ENCODE measurements at places on chromosomes 2 and 18.
A peak's percentile ranks its signal among the peaks of the same experiment; 100 is the strongest.

DNA sequence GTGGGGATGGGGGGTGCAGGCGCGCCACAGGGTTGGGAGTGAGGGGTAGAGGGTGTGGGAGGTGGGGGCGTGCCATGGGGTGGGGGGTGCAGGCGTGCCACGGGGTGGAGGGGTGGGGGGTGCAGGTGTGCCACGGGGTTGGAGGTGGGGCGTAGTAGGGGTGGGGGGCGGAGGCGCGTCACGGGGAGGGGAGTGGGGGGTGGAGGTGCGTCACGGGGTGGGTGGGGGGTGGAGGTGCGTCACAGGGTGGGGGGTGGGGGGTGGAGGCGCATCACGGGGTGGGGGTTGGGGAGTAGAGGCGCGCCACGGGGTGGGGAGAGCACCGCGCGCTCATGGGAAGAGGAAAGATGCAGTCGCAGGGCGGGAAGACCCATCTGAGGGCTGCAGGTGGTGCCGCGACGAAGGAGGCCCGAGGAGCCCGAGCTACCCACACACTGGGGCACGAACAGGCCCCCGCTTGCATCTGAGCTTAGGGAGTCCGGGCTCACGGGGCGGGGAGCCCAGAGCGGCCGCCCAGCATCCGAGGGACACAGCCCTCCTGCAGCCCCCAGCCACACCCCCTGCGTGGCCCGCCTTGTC is 37.5 kb downstream of the SNED1 start:
- DNase-seq: no peak

GRCh38 chr2:66445076-66445924 is 10.4 kb downstream of the MEIS1 start:
- DNase-seq: no peak

DNA sequence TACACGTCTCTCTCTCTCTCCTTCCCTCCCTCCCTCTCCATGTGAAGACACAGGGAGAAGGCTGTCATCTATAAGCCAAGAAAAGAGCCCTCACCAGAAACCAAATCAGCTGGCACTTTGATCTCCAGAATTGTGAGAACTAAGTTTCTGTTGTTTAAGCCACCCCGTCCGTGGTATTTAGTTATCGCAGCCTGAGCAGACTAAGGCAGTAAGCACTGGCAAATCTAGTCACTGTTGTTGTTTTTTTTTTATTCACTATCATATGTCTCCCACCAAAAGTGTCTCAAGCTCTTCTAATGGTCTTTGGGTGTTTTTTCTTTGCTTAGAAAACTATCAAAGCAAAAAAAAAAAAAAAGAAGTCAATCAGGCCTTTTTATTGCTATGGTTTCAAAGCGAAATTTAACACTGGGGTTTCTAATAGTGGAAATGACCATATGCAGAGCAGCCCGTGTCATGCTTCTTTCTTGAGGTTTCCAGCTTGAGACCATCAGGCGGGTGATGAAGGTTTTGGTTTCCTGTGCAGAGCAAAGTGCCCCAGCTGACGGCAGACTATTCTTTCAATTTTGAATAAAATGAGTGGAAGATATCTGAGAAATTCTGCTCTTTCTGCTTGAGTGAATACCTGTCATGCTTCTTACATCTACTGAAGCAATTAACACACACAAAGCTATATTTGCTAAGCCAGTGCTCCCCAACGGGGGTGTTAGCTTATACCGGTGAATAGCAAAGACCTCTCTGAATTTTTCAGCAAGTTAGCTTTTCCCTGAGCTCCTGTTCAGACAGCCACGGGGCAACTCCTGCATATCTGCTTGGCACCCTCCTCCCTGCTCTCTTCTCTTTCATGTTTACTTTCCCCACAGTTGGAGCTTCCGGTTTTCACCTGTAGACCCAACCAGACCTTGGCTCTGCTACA is 394.1 kb upstream of the ATP5MC3 start:
- DNase-seq: no peak

- DNase-seq: peak; percentile 44
Measured at GRCh38 chr2:232419245-232420072, 12.8 kb downstream of the ALPG start.

DNA sequence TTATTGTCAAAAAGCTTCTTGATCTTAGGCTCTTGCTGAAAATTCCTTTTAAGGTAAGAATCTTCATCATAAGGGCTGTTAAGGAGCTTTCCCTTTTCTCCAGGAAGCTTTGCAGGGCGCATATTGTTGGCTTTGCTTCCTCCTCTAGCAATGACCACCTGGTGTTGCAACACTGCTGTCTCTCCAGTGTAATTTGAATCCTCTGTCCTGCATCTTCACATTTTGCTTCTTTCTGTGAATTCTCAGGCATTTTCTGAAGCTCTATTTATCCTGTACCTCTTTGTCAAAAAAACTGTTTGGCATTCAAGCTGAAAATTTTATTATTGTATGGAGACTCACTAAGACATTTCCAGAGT is 533.1 kb upstream of the CHAC2 start:
- no peak for DNase-seq

GRCh38 chr2:59301466-59302402 is 1060.6 kb upstream of the FANCL start:
- peak; percentile 73 for DNase-seq

DNA sequence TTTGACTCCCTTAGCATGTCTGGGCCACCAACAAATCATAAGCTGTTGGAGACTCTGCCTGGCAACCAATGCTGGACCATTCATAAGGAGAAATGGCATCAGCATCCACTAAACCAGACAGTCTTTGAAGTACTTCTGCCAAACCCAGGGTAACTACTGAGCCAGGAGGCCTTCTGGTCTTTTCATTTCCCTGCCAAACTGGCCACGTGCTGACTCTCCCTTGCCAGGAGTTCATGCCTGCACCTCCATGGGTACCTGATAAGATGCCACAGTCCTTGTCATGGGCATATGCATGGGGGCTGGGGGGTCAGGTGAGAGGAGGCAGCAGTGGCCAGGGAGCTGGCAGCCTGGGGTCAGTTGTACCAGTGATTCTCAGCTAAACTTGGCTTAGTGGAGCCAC is 34.2 kb upstream of the DAPL1 start:
- DNase-seq: no peak

GRCh38 chr2:134683561-134684112 is 35.2 kb downstream of the TMEM163 start:
- DNase-seq: no peak
